Activated naive CD4-positive, alpha-beta T cell (primary cell): ENCODE measurements at places on chromosomes 7 and 10.

- no peak for DNase-seq
These were observed 281.7 kb downstream of the BBS9 start for GRCh38 chr7:33411020-33411419.

- DNase-seq = no peak
These were observed 43.1 kb downstream of the KLF6 start for GRCh38 chr10:3741688-3742461.

DNA sequence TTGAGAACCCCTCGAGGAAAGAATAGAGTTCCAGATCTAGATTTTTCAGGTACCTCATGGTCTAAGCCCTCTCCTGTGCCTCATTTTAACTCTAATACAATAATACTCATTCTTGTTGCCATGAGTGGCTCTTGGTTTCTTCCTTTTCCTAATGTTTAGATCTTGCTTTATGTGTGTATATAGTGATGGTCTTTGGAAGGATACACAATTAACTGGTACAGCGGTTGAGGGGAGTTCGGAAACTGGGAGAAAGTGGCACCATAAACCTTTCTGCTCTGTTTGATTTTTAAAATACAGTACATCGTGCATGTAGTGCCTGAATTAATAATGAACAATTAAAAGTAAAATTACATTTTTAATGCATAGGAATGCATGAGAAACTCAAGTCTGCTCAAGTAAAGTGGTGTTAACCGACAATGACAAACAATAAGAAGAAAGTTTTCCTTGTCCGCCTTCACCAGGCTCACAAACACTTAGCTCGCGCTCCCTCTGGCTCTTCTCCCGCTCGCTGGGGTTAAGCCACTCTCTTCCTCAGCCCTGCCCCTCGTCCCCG is 386 bp upstream of the EIF4EBP2 start:
- DNase-seq = no peak

DNA sequence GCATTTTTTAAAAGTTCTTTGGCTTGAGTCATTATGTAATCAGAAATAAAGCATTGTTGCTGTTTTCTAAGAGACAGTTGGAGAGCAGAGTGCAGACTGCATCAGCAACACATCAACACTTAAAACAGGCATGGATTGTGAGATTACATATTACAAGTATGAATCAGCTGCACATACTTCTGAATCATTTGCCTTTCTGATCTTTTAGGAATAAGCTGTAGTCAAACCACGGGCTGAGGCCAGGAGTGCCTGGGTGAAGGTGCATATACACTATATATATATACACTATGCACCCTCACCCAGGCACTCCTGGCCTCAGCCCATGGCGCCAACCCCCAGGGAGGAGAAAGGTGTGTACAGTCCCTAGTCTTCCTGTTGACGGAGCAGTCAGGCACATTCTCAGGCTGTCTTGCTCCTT is 52.4 kb upstream of the DLX6 start:
- no peak for DNase-seq

- DNase-seq = no peak
These were observed 206.9 kb downstream of the GALNT17 start for GRCh38 chr7:71338866-71339265.

DNA sequence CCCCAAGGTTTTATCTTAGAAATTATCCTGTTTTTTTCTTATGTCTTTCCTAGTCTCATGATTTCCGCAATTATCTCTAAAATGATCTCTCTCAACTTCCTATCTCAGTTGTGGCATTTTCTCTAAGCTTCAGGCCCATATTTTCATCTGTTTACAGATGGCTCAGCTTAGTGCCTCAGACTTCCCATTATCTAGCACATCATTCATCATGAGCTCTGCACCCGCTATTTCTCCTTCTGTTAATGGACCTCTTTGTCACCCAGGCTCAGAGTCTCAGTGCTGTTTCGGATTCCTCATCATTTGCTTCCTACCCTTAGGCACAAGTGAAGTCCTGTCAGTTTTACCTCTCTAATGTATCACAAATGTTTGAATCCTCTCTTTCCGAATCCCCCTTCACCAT is 84.1 kb downstream of the BMPR1A start:
- DNase-seq = no peak

GRCh38 chr7:94368371-94368791 is 26.3 kb upstream of the COL1A2 start:
- DNase-seq = no peak
